ENCODE measurements at places on chromosomes 12 and 14.

DNA sequence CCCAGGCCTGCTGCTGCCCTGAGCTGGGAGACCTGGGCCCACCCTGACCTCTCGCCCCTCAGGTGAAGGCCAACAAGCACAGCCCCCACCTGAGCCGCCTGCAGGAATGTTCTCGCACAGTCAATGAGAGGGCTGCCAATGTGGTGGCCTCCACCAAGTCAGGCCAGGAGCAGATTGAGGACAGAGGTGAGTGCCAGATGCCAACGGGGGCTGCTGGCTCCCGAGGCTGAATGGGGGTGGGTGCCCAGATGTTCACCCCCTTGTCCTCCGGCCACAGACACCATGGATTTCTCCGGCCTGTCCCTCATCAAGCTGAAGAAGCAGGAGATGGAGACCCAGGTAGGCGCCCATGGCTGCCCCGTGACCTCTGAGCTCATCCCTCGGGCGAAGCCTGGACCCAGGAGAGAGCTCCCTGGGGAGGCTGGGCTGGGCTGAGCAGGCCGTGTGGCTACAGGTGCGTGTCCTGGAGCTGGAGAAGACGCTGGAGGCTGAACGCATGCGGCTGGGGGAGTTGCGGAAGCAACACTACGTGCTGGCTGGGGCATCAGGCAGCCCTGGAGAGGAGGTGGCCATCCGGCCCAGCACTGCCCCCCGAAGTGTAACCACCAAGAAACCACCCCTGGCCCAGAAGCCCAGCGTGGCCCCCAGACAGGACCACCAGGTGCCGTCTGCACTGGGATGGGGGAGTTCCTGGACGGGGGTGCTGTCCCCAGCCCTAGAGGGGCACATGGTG, 25.8 kb downstream of the HIP1R start:
- no peak for DNase-seq

- DNase-seq = no peak
These were observed 27.8 kb upstream of the DLK1 start for GRCh38 chr14:100698666-100699448.

- DNase-seq = no peak
These were observed 102.3 kb downstream of the TRMT5 start for GRCh38 chr14:60878536-60878935.

DNA sequence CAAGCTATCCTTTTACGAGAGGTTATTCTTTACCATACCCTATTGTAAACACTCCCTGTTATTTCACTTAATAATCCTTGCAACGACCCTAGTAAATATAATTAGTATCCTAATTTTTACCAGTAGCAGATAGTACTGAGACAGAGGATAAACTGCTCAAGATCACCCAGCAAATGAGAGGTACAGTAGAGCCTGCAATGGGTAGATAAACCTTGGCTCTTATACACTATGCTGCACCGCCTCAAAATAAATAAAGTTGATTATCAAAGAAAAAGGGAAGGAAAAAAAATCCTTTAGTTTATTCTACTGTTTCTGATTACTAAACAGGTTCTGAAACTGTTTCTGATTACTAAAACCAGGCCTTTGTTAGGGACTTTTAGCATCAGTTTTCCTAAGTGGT, 22.5 kb downstream of the YBX3 start:
- DNase-seq = no peak

- DNase-seq = no peak
These were observed 6.6 kb downstream of the APPL2 start for GRCh38 chr12:105229371-105229770.

- no peak for DNase-seq
These were observed 208.5 kb upstream of the NEDD1 start for GRCh38 chr12:96698521-96698920.

DNA sequence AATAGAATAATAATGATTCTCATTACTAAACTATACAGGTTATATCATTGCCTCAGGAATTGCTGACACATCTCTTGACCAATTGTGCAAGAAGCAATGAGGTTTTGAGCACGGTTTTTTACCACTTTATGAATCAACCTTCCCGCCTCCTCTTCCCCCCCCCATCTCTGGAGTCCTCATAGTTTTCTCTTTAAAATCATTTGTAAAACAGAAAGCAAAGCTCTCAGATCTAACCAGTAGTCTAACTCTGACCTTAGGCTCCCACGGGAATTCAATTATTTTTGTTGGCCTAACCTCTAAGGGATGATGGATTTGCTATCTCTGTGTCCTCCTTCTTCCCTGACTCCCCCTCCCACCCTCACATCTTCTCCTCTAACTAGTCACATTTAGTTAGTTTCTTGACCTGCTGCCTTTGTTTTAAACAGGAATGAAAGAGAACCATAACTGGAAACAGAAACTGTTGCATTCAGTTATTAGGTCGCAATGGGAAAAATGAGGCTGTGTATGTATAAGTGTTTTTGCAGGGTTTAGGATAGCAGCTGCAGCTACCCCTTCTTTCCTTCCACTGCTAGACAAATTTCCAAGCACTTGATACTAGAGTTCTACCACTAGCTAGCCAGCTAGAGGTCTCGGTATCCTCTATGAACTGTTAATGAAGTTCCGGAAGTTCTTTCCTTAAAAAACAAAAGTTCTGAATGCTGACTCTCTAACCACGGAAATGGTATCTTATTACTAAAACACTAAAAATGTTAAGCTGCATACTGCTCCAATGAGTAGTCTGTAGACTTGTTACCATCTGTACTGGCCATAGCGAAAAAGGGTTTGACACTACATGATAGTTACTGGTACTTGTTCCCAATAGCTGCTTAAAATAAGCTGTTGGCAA, 65.4 kb downstream of the TAOK3 start:
- DNase-seq = peak; percentile 86

DNA sequence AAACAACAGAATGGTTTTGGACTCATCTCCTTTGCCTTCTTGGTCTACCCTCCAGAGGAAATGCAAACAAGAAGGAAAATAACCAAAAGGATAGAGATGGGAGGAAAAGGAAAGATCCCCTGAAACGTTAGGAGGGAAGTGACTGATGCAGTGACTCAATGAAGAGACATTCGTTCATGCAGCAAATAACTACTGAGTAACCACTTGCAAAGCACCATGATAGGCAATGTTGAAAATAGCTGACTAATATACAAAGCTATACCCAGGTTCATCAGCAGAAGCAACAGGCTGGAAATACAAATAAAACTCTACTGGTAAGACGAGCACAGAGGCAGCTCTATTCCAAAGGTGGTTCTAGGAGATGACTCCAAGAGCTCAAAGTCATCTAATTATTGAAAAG, 41.8 kb downstream of the R3HDM2 start:
- DNase-seq = peak; percentile 90

DNA sequence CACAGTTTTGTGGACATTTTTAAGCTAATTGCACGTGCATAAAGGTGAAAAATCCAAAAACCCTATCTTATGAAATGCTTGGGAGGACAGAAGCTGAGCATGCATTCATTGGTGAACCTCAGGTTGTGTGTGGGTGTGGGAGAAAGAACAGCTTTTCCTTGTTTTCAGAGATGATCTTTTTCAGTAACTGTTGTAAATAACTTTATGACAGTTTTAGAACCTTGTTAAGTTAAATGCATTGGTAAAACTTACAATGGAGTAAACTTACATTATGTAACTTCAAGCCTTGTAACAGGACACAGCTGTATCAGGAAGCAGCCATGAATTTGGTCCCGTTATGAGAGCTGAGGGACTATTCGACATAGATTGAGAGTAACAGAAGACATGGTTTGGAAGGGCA, 587.4 kb downstream of the GALC start:
- DNase-seq = no peak

DNA sequence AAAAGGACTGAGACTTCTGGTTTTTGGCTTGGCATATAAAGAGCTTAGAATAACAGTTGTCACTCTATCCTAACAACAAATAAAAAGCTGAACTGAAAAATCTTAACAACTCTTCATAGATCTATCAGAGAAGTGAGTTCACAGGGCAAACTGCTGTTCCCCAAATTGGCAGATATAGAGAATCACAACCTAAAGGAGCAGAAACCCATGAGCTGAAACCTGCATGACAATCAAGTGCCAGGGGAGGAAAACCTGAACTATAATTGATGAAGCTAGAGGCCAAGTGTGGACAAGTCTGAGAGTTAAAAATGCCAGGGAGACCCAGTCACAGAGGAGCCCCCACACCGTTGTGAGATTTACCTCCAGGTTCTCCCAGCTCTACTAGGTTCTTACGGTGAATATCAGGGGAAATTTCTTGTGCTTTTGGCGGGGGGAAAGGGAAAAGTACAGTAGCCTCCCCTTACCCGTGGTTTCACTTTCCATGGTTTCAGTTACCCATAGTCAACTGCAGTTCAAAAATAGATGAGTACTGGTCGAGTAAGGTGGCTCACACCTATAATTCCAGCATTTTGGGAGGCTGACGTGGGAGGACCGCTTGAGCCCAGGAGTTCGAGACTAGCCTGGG, 53.9 kb downstream of the ATF7 start:
- no peak for DNase-seq

GRCh38 chr12:109310247-109311125, 1.4 kb upstream of the FOXN4 start:
- DNase-seq = no peak

- DNase-seq = no peak
These were observed 53.5 kb upstream of the DIO3 start for GRCh38 chr14:101507836-101508150.

- DNase-seq = no peak
These were observed 1.1 kb downstream of the FAM90A1 start for GRCh38 chr12:8226355-8226754.

- no peak for DNase-seq
These were observed 2.1 kb upstream of the CD9 start for GRCh38 chr12:6198051-6198450.

- DNase-seq = no peak
These were observed 74.6 kb downstream of the ZFP36L1 start for GRCh38 chr14:68718023-68718990.

GRCh38 chr14:82432301-82433105, 898.9 kb upstream of the SEL1L start:
- no peak for DNase-seq

DNA sequence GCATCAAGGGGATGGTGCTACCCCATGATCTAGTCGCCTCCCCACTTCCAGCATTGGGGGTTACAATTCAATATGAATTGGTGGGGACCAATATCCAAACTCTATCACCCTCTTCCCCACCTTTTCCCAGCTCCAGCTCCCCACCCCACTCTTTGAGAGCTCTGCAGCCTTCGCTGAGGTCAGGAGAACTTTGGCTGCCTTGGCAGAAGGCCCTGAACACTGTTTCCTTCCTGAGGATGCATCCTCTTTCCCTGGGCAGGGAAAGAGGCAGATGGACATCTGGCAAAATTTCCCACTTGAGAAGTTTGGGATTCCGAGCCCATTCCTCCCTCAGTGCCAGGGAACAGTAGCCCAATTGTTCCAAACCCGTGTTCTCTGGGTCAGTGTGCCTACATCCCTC, 169.1 kb downstream of the TSPAN9 start:
- DNase-seq = no peak

DNA sequence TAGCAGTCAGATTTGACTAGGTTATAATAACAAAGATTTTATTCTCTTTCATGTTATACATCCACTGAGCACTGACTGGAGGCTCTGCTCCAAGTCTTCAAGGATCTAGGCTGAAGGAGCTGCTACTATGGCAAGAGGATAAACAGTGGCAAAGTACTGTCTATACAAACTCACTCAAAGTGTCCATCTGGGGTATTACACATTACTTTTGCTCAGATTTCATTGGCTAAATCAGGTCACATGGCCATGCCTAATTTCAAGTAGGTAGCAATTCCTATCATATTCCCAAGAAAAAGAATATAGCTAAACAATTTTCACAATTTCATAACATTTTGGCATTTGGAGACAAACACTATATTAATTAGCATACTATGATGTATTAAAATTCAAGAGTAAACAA, 40.9 kb downstream of the CDK17 start:
- DNase-seq = no peak

- peak; percentile 43 for DNase-seq
These were observed 473.0 kb downstream of the DPF3 start for GRCh38 chr14:72420749-72421474.

- peak; percentile 86 for DNase-seq
These were observed 57.5 kb downstream of the CALM1 start for GRCh38 chr14:90454041-90455000.

- DNase-seq = no peak
These were observed 36.6 kb downstream of the NOC4L start for GRCh38 chr12:132180648-132181546.

DNA sequence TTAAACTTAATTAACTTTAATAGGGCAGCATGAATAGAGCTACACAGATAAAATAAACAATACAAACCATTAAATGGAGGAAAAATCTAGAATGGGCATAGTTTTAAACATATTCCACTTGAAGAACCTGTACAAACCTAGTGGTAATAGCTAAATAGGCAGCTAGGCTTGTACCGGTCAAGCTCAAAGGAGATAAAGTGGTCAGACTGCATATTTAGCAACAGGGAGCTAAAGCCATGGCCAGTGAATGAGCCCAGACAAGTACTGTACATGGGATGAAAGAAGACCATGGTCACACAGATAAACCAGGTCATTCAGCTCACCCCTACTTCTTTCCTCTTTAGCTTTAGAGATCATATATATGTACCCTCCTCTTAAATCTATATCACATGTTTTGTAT, 186.6 kb upstream of the KRR1 start:
- DNase-seq = no peak

DNA sequence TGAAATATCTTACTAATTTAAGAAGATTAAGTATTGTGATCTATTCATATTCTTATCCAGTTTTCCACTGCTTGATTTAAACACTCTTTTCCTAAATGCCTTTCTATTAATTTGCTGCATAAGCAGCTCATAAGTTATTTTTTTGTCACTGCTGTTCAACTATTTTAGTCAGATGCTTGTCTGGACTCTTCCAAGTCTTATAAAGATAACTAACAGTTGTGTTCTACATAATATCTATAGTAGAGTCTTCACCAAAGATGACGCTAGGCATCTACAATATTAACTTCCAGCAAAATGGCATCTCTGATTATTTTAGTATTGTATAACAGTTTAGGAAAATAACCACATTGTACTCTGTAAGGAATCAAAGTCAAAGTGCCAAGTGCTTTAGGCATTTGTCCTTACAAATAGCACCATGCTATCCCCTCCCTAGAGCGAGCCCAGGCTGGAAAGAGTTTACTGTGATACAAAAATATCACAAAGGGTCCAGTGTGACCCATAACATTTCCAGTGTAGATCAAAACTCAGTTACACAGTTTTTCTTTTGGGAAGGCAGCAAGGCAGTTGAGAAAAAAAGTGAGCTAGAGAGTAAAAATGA, 98.2 kb downstream of the DENND5B start:
- no peak for DNase-seq

- DNase-seq = no peak
These were observed 69.6 kb upstream of the PRMT8 start for GRCh38 chr12:3421191-3421978.

DNA sequence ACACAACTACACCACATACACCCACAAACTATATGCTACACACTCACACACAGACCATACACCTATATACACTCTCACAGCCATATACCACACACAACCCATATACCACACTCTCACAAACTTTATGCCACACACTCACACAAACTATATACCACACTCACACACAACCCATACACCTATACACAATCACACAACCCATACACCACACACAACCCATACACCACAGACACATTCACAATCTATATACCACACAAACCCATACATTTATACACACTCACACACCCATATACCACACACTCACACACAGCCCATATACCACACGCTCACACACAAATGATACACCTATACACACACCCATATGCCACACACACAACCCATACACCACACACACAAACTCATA, 163.3 kb downstream of the TMEM121 start:
- DNase-seq = no peak

Measured in NCI-H226 (cell line).